ENCODE measurements at places on chromosomes 11 and 22.

DNA sequence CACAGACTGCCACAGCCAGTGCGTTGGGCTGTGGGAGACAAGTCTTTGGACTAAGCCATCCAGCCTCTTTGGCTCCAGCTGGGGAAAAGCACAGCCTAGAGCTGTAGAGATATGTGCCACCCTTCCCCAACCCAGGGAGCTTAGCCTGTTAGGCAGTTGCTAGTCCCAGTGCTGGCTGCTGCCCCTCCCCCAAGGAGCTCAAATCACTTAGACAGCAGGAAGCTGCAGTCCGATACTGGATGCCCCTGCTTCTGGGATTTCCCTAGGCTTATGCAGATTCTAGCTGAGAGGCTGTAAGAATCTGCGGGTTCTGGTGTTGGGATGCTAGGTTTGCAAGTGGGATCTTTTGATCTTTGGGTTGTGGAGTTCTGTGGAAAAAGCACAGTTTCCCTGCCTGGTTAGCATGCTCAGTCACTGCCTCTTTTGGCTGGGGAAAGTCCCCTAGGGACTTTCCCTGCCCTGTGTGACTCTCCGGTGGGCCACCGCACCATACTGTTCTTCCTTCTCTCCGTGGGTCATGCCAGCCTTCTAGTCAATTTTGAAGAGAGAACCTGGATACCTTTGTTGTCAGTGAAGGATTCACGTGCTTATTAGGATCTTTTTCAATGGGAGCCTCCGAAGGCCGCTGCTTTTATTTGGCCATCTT lies 792.0 kb downstream of the KCNA4 start:
- DNase-seq, result no peak

DNA sequence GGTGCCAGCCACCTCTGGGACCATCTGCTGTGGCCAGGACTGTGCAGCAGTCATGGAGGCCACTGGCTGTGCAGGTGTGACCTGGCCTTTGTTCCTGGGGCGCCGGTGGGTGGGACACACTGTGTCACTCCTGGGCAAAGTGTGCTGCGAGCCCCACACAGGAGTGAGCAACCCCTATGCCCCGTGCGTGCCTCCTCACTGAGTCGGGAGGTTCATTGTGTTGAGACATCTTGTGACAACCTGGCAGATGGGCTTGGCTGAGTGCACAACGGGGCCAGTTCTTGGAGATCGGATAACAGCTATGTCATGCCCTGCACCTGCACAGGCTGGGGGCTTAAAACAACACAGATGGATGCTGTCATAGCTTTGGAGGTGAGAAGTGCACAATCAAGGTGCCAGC lies 13.5 kb downstream of the ANO1 start:
- no peak for DNase-seq

DNA sequence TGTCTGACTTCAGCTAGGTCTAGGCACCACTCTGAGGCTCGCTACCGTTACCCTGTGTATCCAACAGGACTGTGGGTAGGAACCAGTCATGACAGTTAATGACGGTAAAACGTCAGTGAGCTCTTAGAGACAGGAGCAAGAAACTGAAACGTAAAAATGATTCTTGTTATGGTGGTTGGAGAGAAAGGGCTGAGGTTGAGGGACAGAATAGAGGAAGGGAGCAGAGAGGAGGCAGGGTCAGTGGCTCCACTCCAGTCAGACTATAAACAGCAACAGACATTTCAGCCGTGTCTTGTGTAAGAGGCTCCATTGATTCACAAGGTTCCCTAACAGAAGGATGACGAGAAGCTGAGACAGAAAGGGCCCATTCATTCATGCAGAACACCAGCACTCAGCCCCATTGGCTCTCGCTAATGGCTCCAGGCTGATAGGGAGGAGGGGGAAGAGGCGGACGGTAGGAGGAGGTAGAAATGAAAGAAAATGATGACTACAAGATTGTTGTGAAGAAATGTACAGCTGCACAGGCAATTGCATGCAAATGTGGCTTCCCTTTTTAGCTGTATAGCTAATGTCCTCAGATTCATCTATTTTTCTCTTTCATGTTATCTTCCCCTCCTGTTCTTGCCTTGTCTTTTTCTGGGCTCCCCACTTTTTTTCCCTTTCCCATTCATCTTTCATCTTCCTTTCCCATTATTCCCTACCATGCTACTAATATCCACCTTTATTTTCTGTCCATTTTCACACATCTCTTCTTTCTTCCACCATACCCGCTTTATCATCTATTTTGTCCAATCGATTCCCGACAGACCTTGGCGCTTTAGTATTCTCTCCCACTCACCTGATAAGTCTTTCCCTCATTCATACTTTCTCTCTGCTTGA lies 34.3 kb downstream of the ETS1 start:
- peak; percentile 46 for DNase-seq

GRCh38 chr11:32905028-32905667 lies 12.5 kb downstream of the QSER1 start:
- no peak for DNase-seq

GRCh38 chr11:25566298-25567200 lies 765.4 kb upstream of the ANO3 start:
- DNase-seq, result no peak

Data from activated CD4-positive, alpha-beta T cell treated with anti-CD3 and anti-CD28 coated beads for 48 hours (primary cell).